ENCODE measurements at places on chromosomes 2 and 18.

GRCh38 chr2:221137385-221137784, 434.7 kb downstream of the EPHA4 start:
- no peak for DNase-seq

GRCh38 chr2:24429197-24430074, 61.6 kb upstream of the NCOA1 start:
- no peak for DNase-seq

DNA sequence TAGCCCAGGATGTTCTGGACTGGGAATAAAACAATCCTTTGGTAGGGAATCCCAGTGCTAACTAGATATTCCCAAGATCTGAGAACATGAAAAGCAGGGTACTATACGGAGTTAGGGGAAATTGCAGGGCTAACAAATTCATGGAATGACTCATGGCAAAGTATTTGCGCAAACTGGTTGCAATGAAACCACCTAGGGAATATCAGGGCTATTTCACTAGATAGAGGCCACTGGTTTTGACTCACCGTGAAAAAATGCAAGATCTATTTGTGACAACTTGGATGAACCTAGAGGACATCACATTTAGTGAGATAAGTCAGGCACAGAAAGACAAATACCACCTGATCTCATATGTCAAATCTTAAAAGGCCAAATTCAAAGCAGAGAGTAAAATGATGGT, 233.3 kb downstream of the MBD2 start:
- no peak for DNase-seq

DNA sequence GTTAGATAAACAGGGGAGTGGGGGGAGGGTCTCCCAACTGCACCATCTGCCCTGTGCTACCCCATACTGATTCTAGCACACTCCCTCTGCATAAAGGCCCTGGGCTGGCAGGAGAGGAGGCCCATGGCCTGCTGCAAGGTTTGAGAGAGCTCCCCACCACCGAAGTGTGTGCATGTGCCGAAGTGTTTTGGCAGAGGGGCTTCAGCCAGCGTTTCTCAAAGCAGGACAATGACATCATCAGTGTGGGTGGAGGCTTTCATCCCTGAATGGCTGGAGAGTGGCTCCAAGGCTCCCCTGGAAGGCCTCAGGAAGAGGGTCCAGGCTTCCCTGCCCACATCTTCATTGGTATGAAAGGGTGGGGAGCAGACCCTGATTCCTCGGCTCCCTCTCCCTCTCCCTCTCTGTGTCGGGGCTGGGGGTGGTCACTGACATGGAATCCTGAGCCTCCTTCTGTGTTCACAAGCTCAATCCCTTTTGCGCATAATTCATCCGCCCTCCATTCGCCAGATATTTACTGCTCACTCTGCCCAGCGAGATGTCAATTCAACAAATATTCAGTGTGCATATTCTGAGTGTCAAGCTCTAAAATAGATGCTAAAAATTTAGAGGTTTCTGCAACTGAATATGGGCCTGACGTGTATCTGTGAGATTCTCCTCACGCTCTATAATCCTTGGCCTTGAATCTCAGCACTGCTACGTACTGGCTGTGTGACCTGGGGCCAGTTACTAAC, 122.1 kb downstream of the CELF4 start:
- DNase-seq: no peak

DNA sequence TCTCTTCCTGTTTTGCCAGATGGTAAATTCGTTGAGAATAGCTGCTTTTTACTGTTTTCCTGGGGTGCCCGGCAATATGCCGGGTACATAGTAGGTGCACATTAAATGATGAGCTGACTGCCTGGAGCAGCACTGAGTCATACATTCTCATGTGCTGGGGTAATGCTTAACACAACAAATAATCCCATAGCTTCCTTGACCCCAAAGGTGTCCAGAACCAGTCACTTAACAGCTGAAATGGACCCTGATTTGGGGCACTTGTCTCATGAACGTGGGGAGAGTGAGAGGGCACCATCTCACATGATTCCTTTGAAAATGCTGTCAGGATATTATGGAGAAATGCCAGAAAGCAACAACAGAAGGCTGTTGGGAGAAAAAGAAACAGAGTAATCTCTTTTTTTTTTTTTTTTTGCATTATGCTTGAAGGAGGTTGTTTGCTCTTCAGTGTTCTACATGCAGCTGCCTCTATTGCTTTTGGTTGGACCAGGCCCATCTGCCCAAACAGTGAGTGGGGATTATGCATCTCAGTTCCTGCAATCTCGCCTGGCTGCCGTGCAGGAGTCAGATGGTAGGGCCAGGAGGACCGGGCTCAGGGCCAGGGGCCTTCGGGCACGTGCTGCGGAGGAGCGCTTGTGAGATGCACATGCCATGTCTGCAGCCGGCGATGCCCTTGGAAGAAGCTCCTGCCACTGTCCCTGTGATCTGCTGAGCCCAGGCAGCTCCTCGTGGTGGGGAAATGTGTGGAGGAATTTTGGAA, 162.1 kb downstream of the SH3RF3 start:
- DNase-seq: peak; percentile 31

DNA sequence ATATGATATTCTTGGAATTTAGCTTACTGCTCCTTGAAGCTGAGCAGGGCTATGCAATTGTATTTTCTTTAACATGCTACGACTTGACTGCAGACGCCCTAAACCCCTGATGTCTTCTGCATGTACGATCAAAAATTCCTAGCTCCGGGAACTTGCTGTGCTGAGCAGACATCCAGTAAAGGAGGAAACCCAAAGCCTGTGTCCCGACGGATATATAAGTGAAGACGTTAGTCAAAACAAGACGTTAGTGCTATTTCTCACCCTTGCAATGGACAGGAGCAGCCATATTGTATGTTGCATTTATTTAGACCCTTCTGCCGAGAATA, 51.5 kb downstream of the SETBP1 start:
- no peak for DNase-seq

GRCh38 chr18:5543773-5544389, at the start of gene EPB41L3:
EPB41L3 (minus strand) TSS chr18:5543997; CDS start chr18:5489183, 54,814 bp downstream.
- DNase-seq: no peak

DNA sequence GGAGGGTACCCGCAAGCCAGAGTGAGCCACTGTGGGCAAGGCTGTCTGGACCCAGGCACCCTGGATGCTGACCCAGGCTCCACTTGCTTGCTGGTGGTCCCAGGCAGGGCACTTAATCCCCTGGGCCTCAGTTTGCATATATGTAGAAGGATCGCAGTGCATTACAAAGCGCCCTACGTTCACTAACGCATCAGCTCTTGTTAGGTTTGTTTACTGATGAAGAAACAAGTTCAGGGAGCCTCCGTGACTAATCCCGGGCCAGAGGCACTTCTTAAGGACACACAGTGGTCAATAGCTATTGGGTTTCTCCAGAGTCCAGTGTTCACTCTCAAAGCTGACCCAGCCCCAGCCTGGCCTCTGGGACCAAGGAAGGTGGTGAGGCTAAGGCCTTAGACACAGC, 70.2 kb downstream of the LBH start:
- DNase-seq: no peak

- DNase-seq: no peak
These were observed 123.2 kb downstream of the SMAD7 start for GRCh38 chr18:48827291-48828193.

GRCh38 chr2:29349316-29350030, 234.3 kb downstream of the CLIP4 start:
- DNase-seq: no peak

DNA sequence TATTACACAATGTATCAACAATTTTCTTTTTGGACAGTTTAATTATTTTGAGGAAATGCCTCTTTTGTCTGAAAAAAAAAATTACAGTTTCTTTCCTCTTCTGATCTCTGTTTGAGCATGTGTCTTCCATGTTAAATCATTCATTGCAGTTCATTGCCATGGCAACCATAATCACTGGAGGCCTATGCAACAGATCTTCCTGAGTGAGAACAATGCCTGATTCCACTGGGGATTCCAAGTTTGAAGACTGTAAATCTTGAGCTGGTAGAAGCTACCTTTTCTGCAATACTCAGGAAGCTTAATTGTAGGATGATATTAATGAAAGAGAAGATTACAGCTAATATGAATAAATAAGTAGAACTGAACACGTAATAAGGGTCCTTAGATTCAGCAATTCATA, 721.4 kb upstream of the CNTNAP5 start:
- DNase-seq: no peak

DNA sequence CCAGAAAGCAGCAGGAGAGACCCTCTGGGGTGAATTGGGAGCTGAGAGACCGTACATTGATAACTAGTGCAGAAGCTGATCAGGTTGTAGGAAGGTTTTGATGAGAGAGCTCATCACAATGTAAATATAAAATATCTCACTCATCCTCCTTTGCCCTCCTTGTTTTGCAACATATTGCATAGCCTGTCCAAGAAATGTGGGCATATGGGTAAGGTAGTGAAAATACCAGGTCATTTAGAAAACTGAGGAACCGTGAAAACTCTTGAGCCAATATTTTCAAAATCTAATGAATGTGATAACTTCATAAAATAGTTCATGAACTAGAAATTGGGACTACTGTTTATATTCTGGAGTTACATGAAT, 31.4 kb downstream of the C18orf54 start:
- no peak for DNase-seq

GRCh38 chr2:15730545-15731212, 139.0 kb downstream of the DDX1 start:
- peak; percentile 73 for DNase-seq

DNA sequence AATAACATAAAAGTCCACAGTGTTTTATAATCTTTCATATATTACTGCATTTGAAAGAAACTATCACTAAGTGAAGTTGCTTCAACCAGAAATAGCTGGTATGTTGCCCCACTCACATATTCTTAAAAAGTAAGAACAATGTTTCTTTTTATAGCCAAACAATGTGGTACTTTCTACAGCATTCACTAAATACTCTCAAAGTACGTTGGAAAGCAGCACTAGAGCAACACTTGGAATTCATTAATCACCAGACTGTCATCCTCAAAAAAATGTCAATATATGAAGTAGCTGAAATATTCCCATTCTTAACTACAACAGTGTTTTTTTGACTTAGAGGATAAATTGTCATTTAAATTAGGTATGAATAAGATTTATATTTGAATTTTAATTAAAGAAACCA, 32.8 kb downstream of the COBLL1 start:
- DNase-seq: no peak

DNA sequence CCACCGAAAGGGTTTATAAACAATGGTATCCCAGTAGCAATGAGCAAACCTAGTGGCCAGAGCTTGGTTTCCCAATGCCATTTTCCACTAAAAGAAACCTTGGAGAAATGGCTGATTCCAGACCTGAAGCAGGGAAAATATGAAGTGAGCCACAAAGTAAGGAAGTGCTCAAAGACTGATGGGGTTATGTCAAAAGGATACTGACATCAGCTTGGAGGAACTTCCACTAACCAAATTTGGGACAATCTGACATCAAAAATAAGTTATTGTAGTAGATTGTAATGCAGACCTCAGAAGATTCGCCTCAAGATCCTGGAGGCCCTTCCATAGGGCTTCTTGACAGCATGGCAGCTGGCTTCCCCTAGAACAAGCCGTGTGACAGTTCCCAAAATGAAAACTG, 79.4 kb upstream of the SP3 start:
- DNase-seq: no peak

DNA sequence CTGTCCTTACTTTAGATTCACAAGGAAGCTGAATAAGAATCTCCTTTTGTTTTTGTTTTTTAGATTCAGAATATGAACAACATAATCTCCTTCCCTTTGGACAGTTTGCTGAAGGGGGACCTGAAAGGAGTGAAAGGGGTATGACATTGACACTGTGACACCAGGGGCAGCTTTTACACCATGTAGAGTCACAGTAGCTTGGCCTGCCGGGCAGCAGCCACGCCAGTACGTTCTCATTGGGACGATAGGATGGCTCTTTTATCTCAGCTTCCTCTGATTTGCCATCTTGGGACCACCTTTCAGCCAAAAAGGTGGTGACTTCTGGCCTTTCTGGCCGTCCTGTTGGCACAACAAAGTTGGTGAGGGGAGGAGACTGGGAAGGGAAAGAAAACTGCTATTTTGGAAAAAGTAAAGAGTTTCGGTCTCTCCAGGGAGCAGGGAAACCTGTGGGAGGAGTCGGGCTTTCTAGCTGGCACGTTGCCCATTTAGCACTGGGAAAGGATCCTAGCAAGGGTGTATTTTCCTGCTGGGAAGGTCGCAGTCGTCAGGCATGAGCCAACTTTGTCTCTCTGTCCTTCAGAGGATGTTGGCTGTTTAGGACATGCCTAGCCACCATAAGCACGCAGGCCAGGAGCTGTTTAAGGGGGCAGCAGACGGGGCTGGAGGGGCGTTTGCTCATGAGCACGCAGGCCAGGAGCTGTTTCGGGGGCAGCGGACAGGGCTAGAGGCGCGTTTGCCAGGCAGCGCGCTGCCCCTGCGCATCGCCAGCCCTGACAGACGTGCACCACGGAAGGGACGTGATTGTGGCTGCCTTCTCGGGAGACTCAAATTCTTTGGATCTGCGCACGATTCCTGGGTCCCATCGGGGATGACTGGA, 104.6 kb downstream of the ITGB1BP1 start:
- no peak for DNase-seq

- no peak for DNase-seq
These were observed 35.4 kb downstream of the CAB39 start for GRCh38 chr2:230748087-230748486.

GRCh38 chr2:238690511-238690910, 157.4 kb upstream of the TWIST2 start:
- no peak for DNase-seq

DNA sequence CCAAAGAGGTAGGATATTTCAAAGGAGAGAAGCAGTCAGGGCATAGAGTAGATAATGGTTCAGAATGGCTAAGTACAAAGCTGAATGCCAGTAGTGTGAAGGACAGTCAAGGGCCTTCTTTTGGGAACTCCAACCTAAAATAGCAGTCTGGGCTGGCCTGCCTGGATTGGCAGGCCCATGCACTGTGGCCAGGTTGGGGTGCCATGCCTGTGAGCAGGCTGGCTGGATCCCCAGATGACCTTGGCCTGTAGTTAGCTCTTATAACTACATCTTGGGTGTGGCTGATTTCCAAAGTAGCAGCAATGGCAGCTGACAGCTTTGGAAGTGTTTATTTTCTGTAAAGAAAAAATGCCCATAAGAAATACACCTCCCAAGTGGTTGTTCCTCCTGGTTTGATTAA, 51.5 kb upstream of the ITGB6 start:
- DNase-seq: no peak

GRCh38 chr2:104164721-104165252, 689.1 kb upstream of the POU3F3 start:
- DNase-seq: no peak

DNA sequence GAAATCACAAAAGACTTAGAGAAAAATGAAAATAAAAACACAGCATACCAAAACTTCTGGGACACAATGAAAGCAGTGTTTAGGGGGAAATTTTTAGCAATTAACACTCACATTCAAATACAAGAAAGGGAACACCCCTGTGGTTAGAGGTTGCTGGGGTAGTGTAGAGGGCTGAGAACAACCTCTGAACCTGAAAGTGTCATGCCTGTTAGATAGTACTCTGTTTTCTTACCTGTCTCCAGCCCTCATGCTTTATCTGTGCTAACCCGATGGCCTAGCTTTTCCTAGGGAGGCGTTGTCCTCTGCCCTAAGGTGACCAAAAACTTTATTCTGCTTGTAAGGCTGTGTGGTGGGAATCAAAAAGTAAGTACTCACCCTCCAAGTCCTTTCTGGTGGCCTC, 122.6 kb upstream of the OTX1 start:
- no peak for DNase-seq

All from DMS153 (cell line).